ENCODE measurements at places on chromosomes 4 and X. TPM values are rescaled to one million over a fixed set of nuclear protein-coding genes. Genes with fewer than 3 reads are reported as not detected.
A peak's percentile ranks its signal among the peaks of the same experiment; 100 is the strongest.

DNA sequence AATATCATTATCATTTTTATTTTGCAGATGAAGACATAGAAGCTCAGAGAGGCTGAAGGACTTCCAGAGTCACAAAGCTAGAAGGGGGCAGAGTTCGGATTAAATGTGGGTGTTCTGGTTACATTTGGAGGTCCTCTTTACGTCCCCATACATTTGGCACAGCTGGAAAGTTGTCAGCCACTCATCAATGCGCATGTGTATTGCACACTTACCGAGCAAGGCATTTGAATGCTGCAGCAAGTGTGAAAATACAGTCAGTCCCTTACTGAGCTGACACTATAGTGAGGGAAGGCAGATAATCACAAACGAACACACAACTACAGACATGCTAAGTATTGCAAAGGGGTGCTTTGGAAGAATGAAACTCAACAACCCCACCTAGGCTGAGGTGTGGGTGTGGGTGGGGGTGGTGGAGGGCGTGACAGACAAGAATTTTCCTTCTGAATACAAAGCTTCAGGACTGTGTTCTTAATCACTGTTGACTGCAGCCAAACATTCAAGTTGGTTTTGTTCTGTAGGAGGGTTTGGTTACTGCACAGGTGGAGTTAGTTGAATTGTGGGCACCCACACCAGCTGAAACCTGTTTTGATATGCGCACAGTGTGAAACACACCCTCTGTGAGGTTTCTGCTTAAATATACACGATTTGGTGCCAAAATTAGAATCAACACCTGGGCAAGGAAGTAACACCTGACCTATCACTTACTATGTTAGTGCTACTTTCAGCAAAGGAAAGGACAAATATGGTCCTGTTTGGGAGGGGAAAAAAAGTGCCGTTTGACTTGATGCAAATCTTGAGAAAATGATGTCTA is 72.4 kb downstream of the COQ2 start:
- no peak overlapping the region for H3K27ac ChIP-seq
- no peaks in the 10 kb centered on the region for H3K4me1 ChIP-seq
- H3K27me3 ChIP-seq, result no peaks in the 10 kb centered on the region

GRCh38 chr4:138235419-138235952 is 6.7 kb downstream of the SLC7A11 start:
- H3K27ac ChIP-seq, result peak overlapping the region; percentile 89
- H3K36me3 ChIP-seq, result peaks cover 28% of the 10 kb centered on the region
- H3K4me3 ChIP-seq, result no peak overlapping the region

DNA sequence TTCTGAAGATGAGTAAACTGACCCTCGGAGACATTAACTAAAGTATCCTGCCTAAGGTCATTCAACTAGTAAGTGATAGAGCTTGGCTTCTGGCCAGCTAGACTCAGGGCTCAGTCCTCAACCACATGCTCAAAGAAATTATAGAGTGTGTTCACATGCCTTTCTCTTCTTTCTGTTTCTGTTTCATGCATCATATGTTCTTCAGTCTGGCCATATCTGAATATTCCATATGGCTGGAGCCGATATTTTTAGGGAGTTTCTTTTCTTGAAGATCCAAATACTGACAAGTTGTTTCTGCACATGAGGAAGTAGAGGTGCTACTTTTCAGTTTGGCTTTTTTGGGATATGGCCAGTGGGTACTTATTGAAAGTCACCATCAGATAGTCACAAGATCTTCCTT is 44.9 kb downstream of the MMRN1 start:
- no peak overlapping the region for H3K4me3 ChIP-seq
- H3K4me1 ChIP-seq, result no peaks in the 10 kb centered on the region
- H3K27ac ChIP-seq, result no peak overlapping the region
- no peaks in the 10 kb centered on the region for H3K27me3 ChIP-seq
- peaks cover 15% of the 10 kb centered on the region for H3K36me3 ChIP-seq

GRCh38 chr4:75025431-75025830 is 92.5 kb downstream of the PARM1 start:
- no peak for DNase-seq
- no peaks in the 10 kb centered on the region for H3K36me3 ChIP-seq
- H3K27ac ChIP-seq, result no peak overlapping the region
- no peak overlapping the region for H3K4me3 ChIP-seq

GRCh38 chr4:138964716-138965426 is 50.7 kb upstream of the NOCT start:
- no peak overlapping the region for H3K27ac ChIP-seq
- H3K27me3 ChIP-seq, result no peaks in the 10 kb centered on the region
- no peak overlapping the region for H3K4me3 ChIP-seq
- no peaks in the 10 kb centered on the region for H3K36me3 ChIP-seq

- no peak overlapping the region for H3K4me3 ChIP-seq
- peaks cover 13% of the 10 kb centered on the region for H3K4me1 ChIP-seq
- no peaks in the 10 kb centered on the region for H3K36me3 ChIP-seq
- no peak overlapping the region for H3K27ac ChIP-seq
These were observed 114.1 kb downstream of the MGST2 start for GRCh38 chr4:139779691-139780090.

The EDA gene
- total RNA-seq, result 0.44 TPM

The GPC3 gene
- total RNA-seq, result not detected

The CHST7 gene
- total RNA-seq, result 11.2 TPM

The PDLIM3 gene
- 12.2 TPM for total RNA-seq

The TMPRSS11D gene
- not detected for total RNA-seq

The FAM184B gene
- total RNA-seq, result not detected

Data from endothelial cell of umbilical vein (primary cell).